Activated naive CD4-positive, alpha-beta T cell treated with anti-CD3 and anti-CD28 coated beads for 36 hours (primary cell): ENCODE measurements at places on chromosomes 3 and 15.

DNA sequence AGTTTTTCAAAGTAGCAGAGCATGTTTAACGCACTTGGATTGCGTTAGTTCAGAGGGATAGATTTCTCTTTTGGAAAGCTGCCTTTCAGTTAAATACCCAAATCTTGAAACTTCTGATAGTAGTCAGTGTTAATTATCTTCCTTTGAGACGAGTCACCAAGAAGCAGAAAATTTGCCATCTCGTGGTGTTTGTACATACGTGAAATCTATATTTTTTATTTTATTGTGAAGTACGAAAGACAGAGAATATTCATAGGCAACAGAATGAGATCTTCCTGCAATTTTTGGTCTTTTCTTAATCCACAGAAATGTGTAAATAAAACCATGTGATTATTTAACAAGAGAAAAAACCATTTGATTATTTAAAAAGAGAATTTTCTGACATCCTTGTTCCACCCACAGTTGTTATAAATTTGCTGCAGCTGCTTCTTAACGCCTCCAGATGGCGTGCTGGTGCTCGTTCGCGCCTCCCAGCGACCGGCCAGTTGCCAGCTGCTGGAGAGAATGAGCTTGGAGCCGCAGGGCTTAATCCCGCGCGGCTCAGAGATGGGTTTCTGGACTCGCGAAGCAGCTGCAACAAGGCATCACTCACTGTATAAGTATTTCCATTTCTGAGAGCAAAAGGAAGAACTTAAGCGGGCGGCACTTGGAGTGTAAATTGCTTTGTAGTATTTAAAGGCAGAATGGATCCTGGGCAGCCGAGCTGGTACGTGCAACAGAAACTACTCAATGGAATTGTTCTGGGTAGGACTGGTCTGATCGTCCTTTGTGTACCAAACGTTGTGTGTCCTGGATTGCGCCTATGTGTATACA lies 10.5 kb upstream of the SLITRK3 start:
- DNase-seq, result peak; percentile 40

DNA sequence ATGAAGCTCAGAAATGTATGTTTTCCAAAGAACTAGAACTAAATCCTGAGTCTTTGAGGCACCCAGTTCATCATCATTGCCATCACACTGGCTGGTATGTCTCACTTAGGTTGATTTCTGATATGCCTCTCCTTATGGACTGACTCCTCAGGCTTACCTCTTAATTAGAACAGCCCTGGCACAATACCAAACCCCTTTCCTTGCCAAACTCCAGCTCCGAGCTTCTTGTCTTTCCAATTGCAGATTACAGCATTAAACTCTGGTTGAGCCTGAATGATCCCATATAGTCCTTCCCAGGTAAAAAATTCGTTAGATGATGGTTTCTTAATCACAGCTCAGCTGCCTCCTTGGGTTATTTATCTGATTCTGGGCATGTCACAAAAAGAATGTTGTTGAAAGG lies 66.3 kb downstream of the RTP4 start:
- DNase-seq, result no peak

DNA sequence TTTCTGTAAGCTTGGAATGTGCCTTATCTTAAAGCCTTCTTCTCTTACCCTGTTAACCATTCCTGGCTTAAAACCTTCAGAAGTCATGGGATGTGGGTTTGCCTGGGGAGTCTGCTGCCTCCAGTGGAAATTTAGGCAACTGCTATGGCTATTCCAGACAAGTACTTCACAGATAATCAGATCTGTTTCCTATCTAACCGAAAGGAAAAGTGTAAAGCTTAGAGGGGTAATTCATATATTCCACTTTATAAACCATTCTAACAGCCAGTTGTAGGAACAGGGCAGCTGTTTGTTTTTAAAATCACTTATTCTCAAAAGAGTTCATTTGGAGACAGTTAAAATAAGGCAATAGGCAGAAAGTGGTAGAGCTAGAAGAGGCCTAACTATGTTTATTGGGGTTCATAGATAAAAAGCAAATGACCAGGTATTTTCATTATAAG lies 219.9 kb downstream of the TCF12 start:
- no peak for DNase-seq

- no peak for DNase-seq
These were observed 1.4 kb upstream of the ATP13A3 start for GRCh38 chr3:194488055-194488742.

- peak; percentile 9 for DNase-seq
These were observed 124.8 kb downstream of the SV2B start for GRCh38 chr15:91224755-91225380.

- no peak for DNase-seq
These were observed 691 bp downstream of the SENP7 start for GRCh38 chr3:101512396-101512645.

DNA sequence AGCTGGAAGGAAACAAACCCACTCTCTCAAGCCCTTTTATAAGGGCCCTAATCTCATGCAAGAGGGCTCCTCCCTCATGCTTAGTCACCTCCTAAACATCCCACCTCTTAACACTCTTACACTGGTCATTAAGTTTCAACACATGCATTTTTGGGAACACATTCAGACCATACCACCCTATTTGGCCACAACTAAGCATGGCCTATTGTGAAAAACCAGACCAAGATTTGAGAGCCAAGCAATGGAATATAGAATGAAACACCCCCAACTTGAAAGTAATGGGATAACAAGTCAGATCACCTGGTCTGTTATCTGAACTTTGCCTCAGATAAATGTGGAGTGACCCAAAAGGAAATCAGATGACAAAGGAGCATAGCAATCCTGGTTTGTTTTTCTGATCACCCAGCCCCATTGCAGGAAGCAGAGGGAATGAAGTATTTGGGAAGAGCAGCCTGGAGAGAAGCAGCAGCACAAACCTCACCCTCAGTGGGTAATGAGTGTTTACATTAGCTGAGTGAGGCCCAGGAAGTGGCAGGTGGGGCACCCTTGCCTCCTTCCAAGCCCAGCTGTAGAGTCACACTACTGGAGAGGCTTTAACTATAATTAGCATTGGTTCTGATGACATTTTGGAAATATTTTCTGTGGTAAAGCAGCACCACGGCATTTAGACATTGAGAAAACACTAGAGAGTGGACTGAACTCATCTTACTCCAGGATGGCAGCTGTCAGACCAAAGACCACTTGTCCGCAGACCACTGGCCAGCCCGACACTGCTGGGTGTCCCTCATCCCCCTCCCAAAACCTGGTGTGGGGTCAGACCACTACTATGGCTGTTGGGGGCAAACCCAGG lies 48.8 kb upstream of the PRTG start:
- DNase-seq, result no peak

- peak; percentile 77 for DNase-seq
These were observed 16.4 kb downstream of the CLK3 start for GRCh38 chr15:74631935-74632560.

GRCh38 chr3:116007000-116007399 lies 383.7 kb downstream of the GAP43 start:
- DNase-seq, result no peak

- no peak for DNase-seq
These were observed 90.9 kb downstream of the TP63 start for GRCh38 chr3:189721873-189722665.

- DNase-seq, result no peak
These were observed 639 bp upstream of the ITIH3 start for GRCh38 chr3:52793702-52794611.

DNA sequence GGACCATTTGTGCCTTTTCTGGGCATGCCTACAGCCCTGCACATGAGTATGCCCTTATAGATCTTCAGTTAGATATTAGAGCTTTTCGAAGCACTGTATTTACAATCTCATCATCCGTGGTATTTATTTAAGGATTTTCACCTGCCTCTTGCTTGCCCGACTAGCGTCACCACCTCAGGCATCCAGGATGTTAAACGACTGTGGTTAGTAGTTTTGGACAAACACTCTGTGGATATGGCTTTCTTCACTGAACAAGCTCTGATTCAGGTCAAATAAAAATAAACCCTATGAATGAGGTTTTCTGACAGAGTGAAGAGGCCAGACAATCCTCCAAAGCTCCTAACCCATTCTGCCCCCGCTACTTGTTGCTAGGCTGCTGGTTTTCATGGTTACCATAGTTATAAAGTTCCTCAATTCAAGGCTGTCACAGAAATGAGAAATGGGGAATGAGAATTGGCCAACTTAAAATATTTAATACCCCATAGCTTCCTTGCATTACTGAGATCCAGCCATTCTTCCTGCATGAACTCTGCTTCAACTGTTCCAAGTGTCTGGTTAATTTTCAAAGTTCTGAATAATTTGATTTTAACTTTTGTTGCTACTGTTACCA lies 440.1 kb downstream of the GABRG3 start:
- no peak for DNase-seq

GRCh38 chr3:27649277-27649676 lies 72.8 kb downstream of the EOMES start:
- DNase-seq, result no peak

DNA sequence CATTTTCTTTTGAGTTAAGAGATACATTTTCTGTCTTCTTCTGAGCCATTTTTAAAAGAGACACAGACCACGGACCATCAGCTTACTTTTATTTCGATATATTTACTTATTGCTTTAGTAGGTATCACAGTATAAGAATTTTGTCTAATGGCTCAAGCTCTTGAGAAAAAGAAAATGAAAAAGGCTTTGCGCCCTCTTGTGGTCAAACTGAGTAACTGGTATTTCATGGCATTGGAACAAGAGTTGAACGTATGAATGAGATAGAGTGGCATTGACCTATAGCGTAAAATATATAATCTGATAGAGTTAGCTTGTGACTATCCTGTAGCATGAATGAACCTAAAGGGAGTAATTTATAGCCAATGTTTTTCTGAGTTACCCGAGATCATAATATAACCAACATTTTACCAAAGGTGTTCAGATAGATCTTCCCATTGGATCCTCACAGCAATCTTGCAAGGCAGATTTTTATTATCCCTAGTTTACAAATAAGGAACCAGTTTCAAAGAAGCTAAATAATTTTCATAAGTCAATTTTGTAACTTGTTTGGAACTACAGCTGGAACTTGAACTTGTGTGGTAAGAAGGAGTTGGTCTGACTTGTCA lies 154.6 kb downstream of the POLR2M start:
- DNase-seq, result peak; percentile 58

DNA sequence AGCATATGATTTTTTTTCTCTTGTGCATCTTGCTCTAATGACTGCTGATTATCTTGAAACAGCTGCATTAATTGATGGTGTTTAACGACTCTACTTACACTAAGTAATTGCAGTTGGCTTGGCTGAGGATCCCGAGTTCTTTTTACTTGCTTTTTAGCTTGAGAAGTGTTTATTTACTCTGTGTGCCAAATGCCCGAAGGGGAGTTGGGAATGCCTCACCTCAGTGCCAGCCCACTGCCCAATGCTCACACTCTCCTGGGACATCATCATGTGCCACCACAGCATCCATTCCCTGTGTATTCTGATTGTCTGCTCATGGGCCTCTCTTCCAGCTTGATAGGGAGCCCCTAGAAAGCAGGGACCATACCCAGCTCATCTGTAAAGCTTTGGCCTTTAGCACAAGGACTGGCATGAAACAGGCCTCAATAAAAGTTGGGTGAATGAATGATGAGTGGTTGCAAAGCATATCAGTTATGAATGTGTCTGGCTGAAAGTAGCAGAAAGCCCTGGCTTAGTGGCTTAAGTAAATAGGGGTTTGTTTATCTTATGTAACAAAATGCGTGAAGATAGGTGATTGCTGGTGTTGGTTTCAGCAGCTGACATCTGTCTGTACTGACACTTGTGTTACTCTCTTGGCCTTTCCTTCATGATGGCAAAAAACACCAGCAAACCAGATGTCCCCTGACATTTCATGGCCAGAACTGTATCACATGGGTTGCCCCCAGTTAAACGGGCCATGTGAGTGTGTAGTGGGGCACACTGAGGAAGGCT lies 8.1 kb downstream of the PXYLP1 start:
- no peak for DNase-seq

DNA sequence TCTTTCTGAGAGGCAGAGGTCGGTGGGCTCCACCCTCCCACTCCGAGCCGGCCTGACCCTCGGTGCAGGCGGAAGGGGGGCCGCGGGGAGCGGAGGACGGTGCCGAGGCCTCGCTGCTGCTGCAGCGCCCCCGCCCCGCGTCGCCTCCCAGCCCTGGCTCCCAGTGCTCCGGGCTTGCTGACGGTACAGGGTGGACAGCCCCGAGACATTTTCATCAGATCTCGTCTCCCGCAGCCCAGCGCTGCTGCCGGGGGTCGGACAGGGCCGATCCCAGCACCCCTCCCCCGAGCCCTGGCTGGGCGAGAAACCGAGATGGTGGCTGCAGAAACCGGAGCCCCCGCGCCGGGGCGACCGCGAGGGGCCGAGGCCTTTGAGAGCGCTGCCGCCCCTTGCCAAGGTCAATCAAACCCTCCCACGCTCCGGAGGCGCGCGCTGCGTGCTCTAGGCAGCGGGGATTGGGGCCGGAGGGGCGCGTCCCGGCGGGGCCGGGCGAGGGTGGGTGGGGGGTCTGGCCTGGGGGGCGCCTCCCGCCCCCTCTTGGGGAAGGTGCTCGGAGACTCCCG lies 42.5 kb downstream of the EPHB3 start:
- no peak for DNase-seq

DNA sequence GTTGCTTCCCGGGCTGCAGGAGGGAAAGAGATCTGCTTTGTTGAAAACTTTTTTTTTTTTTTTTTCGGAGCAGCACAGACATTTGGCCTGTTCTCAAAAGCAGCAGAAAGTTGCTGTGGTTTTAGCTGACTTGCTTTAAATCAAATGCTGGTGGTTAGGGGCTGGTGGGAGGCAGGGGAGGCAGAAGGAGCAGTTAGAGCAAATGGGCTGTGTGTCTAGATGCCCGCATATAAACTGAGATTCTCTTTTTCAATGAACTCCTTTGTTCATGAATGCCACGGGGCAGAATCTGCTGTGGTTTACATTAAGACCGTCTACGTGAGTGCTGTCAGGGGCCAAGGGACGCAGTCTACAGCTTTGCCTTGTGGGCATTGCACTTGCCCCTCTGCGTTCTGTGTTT lies 95.9 kb downstream of the FLNB start:
- no peak for DNase-seq

DNA sequence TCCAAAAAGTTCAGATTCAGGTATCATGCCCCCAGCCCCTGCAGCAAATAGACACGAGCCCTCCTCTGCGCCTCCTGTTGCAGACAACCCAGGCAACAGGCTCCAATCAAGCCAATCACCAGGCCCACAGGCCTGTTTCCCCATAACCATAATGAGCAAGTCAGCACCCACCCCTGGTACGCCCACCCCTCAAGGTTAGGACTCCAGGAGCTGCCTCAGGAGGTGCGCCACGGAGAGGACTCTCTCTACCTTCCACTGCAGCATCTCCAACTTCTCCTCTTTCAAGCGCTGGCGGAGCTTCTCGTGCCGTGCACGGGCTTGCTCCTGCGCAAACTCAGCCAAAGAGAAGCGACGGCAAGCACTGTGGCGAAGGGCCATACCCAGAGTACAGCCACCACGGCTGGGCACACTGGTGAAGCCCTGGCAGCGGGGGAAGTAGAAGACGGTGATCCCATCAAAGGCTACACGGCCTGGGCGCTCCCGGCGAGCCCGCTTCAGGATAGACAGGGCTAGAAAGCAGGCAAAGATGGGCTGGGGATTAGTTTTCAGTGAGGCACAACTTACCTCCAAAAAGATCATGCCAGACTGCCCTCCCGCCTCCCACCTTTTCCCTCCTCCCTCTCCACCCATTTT lies 8.5 kb downstream of the CSRNP1 start:
- no peak for DNase-seq

GRCh38 chr3:34011171-34012101 lies 213.0 kb downstream of the PDCD6IP start:
- no peak for DNase-seq
